ENCODE measurements at places on chromosomes 6 and 20. TPM values are rescaled to one million over a fixed set of nuclear protein-coding genes. Genes with fewer than 3 reads are reported as not detected.

The ACTL10 gene
- 0.49 TPM for total RNA-seq

The TP53TG5 gene
- not detected for total RNA-seq

The MOCS3 gene
- 10.1 TPM for total RNA-seq

The LGSN gene
- total RNA-seq, result not detected

The PBOV1 gene
- total RNA-seq, result not detected
